ENCODE measurements at places on chromosomes 13 and 19.
A peak's percentile ranks its signal among the peaks of the same experiment; 100 is the strongest.

DNA sequence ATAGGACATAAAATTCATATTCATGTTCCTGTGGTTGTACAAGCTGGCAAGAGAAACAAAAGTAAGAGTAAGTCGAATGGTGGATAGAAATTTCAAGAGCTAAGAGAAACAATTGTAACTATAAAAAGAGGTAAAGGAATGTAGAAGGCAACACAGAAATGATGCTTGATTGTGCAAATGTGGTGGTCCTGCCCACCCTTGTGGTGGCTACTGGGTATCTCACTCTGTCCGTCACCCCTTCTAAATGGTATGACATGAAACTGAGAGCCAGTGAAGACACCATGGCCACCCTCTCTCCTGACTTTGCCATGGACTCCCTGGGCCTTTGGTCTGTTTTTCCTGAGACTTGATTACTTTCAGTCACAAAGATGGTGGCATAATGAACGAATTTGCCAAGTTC lies 925.9 kb upstream of the SLITRK6 start:
- DNase-seq, result no peak

- no peak for DNase-seq
Measured at GRCh38 chr19:58401840-58402421, 6.5 kb downstream of the RNF225 start.

DNA sequence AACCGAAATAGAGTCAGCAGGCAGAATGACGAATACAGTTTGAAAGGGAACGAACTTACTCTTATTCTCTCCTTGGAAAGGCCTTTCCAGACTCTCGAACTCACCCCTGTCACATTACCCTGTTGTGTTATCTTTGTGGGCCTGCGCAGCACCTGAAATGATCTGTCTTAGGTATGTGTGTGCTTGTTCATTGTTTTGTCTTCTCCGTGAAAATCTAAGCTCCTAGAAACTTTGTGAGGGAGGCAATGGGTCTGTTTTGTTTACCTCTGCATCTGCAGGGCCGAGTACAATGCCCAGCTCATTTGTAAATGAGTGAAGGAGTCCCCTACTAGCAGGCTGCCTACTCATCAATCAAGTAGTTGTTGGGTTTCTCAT lies 19.6 kb downstream of the HMGB1 start:
- DNase-seq, result no peak

DNA sequence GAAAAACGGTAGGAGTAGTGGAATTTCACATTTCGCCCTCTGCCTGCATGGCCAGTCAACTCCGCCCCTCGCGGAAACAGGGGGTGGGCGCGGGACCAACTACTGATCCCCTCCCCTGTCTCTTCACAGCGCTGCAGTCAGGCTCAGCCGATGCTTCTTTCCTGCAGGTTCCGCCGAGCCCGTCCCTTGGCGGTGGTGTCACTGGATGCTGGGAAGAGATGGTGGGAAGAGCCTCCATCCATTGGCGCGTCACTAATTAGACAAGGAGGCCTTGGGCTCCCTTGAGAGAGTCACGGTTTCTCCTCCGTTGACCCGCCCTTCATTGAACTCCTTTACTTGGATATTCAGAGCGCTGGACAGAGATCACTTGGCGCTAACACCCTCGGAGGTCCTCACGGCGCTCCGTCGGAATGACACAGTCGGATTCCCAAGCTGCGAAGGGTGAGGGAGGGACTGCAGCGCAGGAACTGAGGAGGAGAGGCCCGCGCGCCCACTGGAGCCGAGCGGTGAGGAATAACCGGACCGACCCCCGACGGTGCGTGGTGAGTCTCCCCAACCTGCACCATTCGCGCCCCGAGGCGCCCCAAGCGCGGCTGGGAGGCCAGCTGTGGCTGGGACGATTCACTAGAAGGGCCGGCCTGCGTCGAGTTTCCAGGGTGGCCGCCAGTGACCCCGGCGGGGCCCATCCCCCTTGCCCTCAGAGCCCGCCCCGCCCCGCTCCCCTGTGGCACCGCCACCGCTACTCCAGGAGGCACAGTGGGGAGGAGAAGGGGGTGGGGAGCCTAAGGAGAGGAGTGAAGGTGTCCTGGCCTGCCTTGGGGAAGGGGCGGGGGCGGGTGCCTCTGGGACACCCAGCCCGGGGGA lies 11.2 kb upstream of the CEACAM21 start:
- no peak for DNase-seq

- DNase-seq, result no peak
Measured at GRCh38 chr13:103517066-103517767, 451.0 kb upstream of the SLC10A2 start.

- DNase-seq, result no peak
Measured at GRCh38 chr13:108026680-108027410, 188.5 kb downstream of the LIG4 start.

- DNase-seq, result no peak
Measured at GRCh38 chr19:38032151-38032550, 125.1 kb downstream of the SIPA1L3 start.

- DNase-seq, result no peak
Measured at GRCh38 chr13:42055500-42056085, 7.1 kb downstream of the DGKH start.

GRCh38 chr19:17021328-17021727 lies 5.3 kb downstream of the CPAMD8 start:
- DNase-seq, result no peak

- no peak for DNase-seq
Measured at GRCh38 chr19:7386308-7386707, 37.6 kb downstream of the ARHGEF18 start.

DNA sequence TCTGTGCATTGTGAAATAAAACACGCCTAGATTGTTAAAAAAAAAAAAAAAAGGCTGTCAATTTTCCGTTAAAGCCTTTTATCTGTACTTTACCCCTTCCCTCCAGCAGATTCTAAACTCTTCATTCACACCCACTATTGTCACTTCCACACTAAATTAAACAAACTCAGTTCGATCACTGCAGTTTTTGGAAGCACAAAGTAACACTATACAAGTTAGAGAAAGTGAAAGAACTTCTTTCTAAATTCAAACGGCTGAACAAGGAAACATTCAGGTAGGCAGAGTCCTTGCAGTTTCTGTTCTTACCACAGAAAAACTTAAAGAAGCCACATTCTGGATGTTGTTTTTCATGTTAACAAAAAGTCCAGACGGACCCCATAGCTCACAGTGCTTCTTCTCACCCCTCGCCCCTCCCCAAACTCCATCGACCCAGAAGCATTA lies 27.5 kb upstream of the UBE2L5 start:
- no peak for DNase-seq

- DNase-seq, result no peak
Measured at GRCh38 chr13:95546919-95547318, 5.6 kb upstream of the CLDN10 start.

GRCh38 chr19:12720851-12721655 lies 2.7 kb downstream of the TNPO2 start:
- DNase-seq, result no peak

GRCh38 chr13:33692531-33692930 lies 125.4 kb upstream of the RFC3 start:
- DNase-seq, result no peak

DNA sequence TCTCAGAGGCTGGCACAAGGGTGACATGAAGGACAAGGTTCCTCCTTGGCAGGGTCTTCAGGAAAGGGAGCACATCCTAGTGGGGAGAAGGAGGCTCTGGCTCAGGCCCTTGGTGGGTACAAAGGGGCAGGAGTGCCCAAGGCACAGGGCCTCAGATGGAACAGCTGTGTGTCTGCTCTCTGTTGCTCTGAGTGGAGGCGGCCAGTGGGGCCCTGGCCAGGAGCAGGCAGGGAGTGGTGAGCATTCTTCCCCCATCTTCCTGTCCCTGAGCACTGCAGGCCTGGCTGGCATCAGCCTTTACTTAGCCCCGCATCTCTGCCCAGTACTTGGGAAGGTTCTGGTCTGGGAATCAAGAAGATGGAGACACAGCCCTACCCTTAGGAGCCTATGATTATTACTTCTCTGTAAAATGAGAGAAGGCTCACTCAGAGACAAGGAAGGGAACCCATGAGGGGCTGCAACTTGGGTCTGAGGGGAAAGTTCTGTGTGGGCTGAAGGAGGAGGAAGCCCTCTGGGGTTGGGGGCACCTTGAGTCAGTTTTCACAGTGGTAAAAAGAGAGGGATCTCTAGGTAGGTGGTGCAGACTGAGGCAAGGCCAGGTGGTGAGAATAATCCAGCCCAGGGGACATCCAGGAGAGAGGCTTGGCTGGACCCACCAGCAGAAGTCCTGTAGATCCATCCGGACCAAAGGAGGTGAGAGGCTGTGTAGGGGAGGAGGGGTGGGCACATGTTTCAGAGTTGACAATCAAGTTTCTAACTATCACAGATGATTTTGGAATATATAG lies 173.5 kb downstream of the TSHZ3 start:
- DNase-seq, result no peak

- no peak for DNase-seq
Measured at GRCh38 chr13:107764046-107764445, 451.3 kb downstream of the LIG4 start.

DNA sequence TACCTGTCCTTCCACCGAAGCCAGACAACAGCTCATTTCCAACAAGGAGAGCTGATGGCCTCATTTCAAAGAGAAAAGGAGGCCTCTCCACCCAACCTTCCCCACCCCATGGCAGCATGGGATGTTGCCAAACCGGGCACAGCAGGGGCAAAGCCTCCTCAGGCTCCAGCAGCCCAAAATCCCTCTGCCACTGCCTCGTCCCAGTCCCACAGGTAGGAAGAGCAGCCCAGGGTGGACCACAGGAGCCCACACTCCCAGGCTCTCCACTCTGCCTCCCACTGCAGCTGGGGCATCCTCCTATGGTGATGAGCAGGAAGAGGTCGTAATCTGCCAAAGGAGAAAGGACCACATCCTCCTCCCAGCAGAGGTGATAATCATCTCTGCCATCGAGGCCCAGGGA lies 50.9 kb downstream of the PEPD start:
- DNase-seq, result no peak

DNA sequence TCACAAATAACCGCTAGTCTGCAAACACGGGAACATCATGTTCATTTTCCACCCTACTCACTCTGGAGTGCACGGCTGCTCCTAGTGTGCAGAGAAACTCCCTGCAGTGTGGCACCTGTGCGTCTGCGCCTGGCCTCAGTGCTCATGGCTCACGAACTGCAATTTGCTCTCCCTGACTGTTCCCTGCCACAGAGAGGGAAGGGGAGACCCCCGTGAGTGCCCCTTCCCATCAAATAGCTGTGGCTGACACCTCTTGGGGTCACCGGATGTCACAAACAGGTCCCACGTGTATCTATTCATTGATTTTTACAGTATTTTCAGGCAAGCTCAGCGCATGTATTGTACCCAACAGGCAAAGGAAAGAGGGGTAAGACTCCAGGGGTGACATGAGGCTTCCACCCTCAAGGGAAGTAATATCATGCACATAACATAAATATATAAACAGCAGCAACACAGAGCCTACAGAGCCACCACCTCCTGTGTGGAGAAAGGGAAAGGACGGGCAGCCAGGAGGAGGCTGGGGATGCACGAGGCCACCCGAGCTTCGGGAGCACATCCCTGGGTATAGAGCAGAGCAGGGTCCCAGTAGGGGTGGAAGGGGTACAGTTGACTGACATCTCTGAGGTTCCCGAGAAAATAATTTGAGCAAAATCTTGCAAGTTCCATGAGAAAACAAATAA lies 140.3 kb upstream of the SOX1 start:
- no peak for DNase-seq

GRCh38 chr13:93625536-93625935 lies 398.9 kb downstream of the GPC6 start:
- DNase-seq, result no peak

- DNase-seq, result no peak
Measured at GRCh38 chr19:1217366-1217765, 11.8 kb downstream of the STK11 start.

GRCh38 chr13:91078093-91078679 lies 269.3 kb upstream of the MIR17HG start:
- no peak for DNase-seq

DNA sequence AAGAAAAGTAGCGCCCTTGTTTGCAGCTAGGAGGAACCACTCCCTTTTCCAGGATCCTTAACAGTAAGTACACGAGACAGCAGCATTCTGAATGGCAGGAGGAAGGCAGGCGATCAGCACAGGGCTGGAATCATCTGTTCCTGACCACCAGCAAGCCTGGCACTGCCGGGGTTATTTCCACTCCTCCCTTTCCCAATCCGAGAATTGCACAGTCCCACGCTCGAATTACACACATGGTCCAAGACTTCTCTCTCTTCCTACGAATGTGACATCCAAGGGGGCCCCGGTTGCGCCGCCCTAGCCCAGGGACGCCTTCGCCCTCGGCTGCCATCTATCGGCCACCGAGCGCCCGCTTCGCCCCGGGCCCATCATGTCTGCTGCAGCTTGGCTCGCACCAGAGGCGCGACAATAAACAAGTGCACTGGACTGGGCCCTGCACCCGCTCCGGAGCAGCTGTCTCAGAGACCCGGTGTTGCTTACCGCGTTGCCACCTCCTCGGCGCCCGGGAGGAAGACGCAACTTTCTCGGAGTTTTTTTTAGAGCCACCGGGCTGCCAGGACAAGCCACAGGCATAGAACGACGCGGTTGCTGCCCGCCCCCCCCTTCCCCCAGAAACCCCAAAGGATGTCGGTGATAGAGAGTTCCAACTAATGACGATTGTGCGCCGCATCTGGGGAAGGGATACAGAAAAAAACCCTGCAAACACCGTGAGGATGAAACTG lies at the start of gene SLITRK5:
SLITRK5 (plus strand) TSS at position 341 of the 722 bp plus-strand sequence. CDS start 4,018 bp downstream, outside the sequence.
- peak; percentile 66 for DNase-seq

GRCh38 chr13:93222976-93223375 lies 3.6 kb upstream of the GPC6 start:
- DNase-seq, result no peak

- DNase-seq, result no peak
Measured at GRCh38 chr13:48504606-48505005, 28.3 kb downstream of the RCBTB2 start.

GRCh38 chr13:101473458-101473857 lies 21.0 kb downstream of the ITGBL1 start:
- DNase-seq, result no peak

DNA sequence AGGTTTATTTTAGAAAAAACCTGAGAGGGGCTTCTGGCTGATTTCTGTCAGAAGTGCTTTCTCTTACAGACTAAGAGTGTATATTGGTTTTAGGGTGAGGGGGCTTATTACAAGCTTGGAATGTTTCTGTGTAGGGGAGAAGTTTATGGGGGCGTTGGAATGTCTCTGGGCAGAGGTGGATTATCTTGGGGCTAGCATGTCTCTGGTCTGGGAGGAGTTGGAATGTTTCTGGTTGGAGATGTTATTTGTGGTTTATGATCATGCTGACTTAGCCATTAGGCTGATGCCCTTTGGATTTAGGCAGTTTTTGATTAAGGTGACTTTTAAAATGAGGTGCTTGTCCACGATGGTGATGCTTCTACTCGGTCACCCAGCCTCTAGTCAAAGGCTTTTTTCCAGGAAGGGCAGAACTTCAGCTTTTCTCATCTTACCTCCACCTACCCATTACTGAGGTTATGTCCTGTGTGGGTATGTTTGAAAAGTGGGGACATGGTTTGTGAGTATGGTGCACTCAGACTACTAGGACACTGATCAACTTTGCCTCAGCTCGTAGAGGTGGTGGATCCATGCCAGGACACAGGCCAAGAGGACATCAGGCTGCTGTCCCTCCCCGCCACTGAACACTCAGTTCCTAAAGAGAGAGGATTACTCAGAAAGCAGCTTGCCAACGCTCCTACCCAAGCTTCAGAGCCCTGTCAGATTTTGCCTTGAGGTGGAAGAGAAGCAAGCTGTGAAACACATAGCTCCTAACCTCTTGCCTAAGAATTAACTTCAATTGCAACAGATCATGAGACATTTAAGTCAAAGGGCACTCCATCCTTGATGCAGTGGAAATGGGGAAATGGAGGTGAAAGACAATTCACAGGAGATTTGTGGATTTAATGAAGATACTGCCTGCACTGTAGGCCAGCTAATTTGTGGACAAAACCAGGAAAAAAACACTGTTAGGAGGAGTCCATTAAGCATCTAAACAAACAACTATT lies 63.6 kb downstream of the ZNF44 start:
- DNase-seq, result no peak
